ENCODE measurements at places on chromosomes 12 and 14.

DNA sequence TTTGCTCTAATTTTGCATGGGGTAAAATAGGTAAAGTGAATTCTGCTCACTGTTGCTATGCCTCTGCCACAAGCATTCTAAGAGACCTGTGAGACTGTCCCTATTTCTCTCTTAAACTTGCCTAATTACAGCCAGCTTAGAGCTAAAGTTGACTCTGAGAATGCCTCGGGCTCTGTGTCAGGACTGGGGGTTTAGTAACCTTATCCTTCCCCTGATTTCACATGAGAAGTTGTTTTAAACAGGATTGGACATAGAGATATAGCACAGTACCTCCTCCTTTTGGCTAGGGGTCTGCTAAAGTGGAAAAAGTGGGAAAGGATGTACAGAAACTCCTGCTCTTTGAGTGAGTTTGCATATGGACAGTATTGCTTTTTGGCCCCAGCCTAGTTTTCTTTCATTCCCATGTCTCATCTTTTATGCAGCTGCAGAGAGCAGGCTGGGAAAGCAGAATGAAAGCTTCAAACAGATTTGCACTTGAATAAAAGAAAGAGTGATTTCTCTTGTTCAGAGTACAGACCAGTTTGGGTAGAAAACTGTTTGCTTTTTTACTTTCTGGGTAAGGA, 122.0 kb downstream of the RAD51B start:
- no peak for DNase-seq

GRCh38 chr14:87492561-87492960, 500.4 kb downstream of the GALC start:
- no peak for DNase-seq

DNA sequence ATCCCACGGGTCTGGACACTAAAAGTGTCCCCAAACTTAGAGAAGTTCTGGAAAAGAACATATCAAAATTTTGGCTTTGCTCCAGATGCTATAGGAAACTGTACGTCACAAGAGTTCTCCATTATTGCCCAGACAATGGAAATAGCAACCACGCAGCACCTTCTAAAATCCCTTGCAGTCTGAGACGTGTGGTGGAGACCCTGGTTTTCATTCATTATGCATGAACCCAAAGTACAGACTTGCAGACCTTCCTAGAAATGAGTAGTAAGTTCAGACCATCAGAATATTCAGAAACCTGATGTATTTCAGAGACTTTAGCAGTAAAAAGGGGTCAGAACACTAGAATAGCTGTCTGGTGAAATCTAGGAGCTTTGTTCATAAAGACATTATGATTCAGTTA, 50.0 kb upstream of the BCL2L14 start:
- DNase-seq: no peak

GRCh38 chr12:6899837-6900519, 4.6 kb upstream of the LRRC23 start:
- DNase-seq: peak; percentile 55

DNA sequence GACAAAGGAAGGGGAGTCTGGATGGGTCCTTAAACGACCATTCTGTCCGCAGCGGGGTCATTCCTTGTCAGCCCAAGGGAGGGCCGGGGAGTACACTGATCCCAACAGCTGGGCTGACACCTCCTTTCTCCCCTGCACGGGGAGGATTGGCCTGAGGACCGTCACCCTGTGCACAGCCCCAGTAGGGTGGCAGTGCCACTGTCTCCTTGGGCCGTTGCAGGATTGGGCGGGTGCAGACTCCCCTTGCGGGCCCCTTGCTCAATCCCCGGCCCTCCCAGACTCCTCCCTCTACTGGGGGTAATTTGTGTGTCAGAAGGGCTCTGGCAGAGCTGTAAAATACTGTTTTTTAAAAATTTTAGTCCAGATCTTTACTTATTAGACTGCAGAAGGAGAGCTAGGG, 12.6 kb upstream of the AMN start:
- DNase-seq: no peak

GRCh38 chr14:75418850-75419768, 8.7 kb upstream of the JDP2 start:
- DNase-seq: no peak

Data from A673 (cell line).